Hematopoietic multipotent progenitor cell treated with erythropoietin and hydrocortisone succinate and interleukin-3 and kit ligand, for 8 days (in vitro differentiated cells): ENCODE measurements at places on chromosomes 4 and X.

GRCh38 chr4:80007745-80008149 lies 65.3 kb downstream of the ANTXR2 start:
- DNase-seq: no peak

DNA sequence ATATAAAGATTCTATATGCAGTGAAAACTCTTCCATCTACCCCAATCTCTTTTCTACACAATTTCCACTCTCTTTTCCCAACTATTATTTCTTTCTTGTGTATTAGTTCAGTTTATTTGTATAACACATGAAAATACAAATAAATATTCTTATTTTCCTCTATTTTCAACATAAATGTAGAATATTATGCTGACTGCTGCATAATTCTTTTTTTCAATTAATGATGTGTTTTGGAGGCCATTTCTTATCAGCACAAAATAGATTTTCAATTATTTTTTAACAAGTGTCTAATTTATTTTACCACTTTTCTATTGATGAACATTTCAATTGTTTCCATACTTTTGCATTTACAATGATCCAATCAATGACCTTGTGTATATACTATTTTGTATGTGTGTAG lies 557.7 kb upstream of the NR3C2 start:
- DNase-seq: no peak

- no peak for DNase-seq
These were observed 208.4 kb downstream of the DCLK2 start for GRCh38 chr4:150286656-150287055.

- DNase-seq: no peak
These were observed 31.7 kb upstream of the METAP1 start for GRCh38 chr4:98963538-98964433.

DNA sequence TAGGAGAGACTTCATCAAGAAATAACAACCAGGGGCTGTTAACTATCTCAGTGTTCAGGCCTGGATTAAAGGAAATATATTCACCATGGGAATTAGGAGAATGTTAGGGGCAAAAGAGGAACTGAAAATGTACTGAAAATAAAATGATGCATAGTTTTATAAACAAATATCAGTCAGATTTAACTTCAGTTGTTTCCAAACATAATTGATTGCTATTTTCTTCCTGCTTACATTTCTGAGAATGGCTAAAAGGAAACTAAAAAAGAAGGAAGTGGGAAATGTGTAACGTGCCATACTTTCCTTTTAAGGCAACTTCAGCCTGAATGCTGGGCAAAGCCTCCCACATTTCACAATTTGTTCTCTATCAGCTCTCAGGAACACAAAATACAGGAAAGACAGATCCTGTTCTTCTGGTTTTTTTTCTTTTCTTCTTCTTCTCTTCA lies 178.1 kb downstream of the MAML3 start:
- no peak for DNase-seq

DNA sequence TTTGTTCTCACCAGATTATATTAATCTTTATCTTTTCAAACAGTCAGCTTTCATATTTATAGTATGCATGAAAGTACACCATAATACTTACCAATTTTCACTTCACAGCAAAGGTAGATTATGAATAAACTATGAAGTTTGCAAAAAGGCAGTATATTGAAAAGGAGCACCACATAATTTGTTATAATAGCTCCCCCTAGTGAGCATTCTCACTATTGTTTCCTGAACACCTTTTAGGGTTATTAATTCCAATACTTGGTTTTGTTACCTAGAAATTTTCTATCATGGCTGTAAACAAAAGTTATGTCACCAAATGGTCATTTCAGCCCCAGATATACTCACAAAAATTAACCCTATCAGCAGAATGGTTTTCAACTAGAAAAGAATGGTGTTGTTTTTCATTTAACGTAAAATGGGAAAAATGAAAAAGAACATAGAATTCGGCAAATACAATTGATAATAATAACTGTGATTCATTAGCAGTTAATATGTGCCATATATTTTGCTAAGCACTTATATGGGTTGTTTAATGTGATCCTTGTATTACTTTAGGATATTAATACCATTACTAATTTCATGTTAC lies 30.2 kb upstream of the NKX6-1 start:
- DNase-seq: peak; percentile 43

- no peak for DNase-seq
These were observed 60.0 kb downstream of the FHIP1A start for GRCh38 chr4:151468715-151469696.
